Stimulated activated CD4-positive, alpha-beta T cell treated with anti-CD3 and anti-CD28 coated beads, Interleukin-1b, Interleukin-23, amount 100 ng/mL, for 1 hour (primary cell): ENCODE measurements at places on chromosomes 2 and 18.
A peak's percentile ranks its signal among the peaks of the same experiment; 100 is the strongest.

GRCh38 chr2:177052471-177052870 lies 160.1 kb upstream of the HNRNPA3 start:
- no peak for DNase-seq

- DNase-seq, result no peak
These were observed 219.0 kb downstream of the SH3BP4 start for GRCh38 chr2:235170536-235171521.

GRCh38 chr18:32661486-32662299 lies 111.1 kb downstream of the KLHL14 start:
- no peak for DNase-seq

DNA sequence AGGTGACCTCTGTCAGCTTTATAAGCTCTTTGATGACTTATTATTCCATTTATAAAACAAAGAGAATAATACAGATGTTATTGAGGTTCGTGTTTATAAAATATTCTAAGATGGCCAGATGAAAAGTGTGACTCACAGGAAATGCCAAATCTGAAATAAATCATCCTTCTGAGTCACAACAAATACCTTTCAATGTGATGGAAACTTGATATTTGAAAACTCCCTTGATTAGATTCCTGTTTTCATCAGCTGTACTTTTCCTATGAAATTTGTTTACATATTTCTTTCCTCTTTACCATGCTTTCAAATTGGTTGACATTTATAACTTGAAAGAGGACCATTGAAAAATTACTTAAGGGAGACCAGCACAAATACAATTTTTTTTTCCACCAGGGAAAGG lies 30.6 kb upstream of the PPP1R1C start:
- no peak for DNase-seq

- DNase-seq, result no peak
These were observed 106.8 kb upstream of the LYPD6 start for GRCh38 chr2:149223472-149224095.

DNA sequence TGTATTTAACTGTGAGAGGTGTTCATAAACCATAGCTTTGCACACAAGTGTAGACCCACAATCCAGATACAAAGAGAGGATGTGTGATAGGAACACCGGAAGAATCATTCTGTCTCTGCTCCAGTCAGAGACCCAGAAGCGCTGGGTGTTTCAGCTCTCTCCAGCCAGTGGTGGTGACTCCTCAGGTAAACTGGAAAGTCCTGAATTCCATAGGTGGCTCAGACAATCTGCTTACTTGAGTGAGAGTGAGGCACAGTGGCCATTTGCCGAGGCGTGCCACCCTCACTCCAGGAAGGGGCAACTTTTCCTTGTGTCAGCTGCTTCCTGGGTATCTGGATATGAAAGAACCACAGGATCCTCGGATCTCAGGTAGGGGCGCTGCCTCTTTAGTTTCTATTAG lies 171.5 kb downstream of the KCNS3 start:
- DNase-seq, result no peak

GRCh38 chr2:142426064-142426463 lies 295.2 kb upstream of the LRP1B start:
- no peak for DNase-seq

- no peak for DNase-seq
These were observed 62.0 kb downstream of the ASXL2 start for GRCh38 chr2:25816249-25816648.

GRCh38 chr18:13893418-13893760 lies 21.9 kb downstream of the MC2R start:
- DNase-seq, result no peak

DNA sequence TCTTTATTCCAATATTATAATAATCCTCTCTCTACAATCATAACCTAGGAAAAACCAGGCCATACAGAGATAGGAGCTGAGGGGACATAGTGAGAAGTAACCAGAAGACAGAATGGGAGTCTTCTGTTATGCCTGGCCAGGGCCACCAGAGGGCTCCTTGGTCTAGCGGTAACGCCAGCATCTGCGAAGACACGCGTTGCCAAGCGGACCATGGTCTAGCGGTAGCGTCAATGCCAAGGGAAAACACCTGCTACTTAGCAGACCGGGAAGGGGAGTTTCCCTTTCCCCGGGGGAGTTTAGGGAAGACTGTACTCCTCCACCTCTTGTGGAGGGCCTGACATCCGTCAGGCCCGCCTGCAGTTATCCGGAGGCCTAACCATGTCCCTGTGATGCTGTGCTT lies 36.6 kb downstream of the ARL6IP6 start:
- no peak for DNase-seq

DNA sequence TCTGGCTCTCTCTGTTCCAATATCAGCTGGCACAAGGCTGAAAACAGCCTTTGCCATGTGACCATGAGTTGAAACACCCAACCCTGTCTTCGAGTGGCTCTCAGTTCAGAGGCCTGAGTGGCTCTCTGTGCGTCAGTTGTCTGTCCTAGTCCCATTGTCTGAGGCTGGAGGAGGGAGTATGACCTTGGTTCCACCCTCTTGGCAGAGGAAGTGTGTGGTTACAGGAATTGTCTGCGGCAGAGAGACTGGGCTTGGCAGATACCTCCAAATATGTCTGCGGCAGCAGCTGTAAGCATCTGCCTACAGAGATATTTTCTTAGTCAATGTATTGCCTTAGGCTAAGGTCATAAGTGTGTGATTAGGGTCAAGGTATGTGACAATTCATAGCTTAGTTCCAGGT lies 32.6 kb downstream of the CNGA3 start:
- DNase-seq, result no peak

DNA sequence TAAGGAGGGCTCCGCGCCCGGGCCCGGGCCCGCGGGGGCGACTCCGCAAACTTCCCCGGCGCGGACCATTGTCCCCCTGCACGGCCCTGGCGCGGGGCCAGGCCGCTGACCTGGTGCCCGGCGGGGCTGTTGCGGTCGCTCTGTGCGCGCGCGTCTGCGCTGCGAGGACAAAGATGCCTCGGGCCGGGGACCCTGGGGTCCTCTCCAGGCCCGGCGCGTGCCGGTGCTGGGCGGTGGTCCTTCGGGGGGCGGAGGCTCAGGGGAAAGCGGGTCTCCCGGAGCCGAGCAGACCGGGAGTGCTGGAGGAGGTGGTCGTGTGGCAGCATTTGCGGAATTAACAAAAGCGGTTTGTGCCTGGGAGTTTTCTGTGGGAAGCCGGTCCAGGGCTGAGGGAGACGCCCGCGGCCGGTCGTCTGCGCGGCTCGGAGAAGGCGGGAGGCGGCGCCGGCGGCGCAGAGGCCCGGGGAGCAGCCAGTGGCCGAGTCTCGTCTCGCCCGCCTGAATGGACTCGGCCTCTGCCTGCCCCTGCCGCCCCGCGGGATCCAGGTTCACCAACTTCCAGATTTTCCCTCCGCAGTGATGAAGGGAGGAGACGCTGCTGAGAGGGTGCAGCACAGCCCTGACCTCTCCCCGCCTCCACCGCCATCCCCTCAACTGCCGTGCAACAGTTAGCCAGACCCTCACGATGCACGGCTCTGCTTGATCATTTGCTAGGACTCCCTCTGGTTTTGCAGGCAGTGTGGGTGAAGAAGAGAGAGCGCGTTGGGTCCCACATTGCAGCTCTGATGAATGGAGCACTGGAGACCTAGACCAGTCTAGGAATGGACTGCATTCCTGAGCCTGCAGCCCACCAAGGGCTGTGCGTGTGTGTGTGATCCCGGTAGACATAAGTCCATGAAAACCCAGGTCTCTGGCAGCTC lies 705 bp downstream of the EFR3B start:
- DNase-seq, result no peak

GRCh38 chr2:74384051-74384450 lies 3.9 kb upstream of the DCTN1 start:
- no peak for DNase-seq

- no peak for DNase-seq
These were observed 8.7 kb upstream of the SIX3 start for GRCh38 chr2:44932564-44933392.

DNA sequence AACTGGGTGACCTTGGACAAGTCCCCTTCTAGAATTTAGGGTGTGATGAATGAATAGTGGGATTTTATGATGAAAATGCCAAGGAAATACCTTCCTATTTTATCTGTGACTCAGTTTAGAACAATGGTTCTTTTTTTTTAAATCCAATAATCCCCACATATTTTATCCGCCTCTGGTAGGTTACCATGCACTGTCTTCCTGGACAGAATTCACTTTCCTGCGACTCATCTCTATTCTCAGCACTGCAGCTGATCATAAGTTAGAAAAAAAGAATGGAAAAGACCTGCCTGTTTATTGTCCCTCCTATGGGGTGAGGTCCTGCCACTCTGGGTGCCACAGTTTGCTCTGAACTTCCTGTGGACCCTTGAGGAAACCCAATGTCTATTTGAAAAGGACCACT lies 73.1 kb downstream of the IRS1 start:
- DNase-seq, result no peak

GRCh38 chr2:173288561-173288960 lies 66.1 kb upstream of the CDCA7 start:
- DNase-seq, result no peak

DNA sequence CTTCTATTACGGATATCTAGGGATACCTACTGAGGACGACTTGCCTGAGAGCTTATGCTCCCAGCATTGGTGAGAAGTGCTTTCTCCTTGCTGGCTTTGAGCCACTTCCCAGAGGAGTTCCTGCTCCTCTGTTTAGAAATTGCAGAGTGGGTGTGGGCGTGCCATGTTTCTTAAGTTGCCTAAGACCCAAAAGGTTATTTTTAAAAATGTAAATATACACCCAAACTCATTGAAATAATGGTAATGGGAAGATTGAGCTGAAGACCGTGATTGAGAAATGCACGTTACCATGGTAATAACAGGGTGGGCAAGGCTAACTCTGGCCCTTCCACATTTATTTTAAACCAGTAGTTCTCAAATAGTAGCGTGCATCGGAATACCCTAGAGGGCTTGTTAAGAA lies 17.2 kb upstream of the TMEM200C start:
- DNase-seq, result no peak

DNA sequence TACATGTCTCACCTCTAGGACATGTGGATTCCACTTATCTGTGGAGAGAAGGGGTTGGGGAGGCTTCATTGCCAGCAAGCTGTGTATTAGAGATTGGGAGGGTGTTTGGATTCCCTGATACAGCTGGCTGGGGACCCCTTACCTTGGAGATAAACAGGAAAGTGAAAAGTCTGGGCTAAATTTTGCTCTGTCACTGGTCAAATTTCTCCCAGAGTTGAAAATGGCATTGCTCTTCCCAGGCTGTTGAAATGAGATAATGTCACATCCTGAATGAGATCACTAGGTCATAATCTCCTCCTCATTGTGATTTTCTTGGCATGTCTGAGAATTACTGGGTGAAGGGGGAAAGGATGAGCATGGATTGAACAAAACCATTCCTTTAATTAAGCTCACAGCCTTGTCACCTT lies 265.0 kb upstream of the PARD3B start:
- DNase-seq, result no peak

- DNase-seq, result no peak
These were observed 91.7 kb downstream of the GCA start for GRCh38 chr2:162435676-162436075.

DNA sequence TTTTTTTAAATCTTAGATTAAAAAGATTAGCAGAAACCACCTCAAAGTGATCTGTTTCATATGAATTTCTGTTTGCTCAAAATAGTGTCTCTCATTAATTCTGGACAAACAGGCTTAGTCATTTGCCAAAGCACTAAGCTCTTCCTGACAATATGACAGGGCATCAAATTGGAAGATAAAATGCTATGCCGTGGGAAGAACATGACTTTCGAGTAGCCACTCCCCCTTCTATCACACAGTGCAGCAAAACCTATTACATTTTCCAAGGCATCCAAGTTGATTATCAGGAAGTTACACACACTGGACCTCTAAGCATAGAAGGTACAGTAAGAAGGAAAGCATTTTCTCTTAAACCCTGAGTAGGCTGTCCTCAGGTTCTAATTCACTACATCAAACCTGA lies 89.5 kb downstream of the STK39 start:
- no peak for DNase-seq

- DNase-seq, result no peak
These were observed 881.0 kb downstream of the CPS1 start for GRCh38 chr2:211437396-211437795.

DNA sequence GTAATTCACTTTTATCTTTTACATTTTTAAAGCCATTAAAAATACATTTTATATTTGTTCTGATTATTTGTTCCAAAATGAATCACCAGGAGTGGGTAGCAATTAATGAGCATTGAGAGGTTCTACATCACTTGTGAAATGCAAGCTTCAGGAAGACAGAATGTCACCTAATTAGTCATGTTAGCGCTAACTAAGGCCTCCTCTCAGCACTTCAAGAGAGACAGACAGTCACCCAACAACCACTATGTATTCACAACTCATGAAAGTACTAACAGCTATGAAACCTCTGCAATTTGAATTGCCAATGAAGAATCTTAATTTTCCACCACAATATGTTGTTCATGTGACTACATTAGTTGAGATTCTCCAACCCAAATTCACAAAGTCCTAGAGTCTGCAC lies 611.0 kb downstream of the KCNJ3 start:
- no peak for DNase-seq

DNA sequence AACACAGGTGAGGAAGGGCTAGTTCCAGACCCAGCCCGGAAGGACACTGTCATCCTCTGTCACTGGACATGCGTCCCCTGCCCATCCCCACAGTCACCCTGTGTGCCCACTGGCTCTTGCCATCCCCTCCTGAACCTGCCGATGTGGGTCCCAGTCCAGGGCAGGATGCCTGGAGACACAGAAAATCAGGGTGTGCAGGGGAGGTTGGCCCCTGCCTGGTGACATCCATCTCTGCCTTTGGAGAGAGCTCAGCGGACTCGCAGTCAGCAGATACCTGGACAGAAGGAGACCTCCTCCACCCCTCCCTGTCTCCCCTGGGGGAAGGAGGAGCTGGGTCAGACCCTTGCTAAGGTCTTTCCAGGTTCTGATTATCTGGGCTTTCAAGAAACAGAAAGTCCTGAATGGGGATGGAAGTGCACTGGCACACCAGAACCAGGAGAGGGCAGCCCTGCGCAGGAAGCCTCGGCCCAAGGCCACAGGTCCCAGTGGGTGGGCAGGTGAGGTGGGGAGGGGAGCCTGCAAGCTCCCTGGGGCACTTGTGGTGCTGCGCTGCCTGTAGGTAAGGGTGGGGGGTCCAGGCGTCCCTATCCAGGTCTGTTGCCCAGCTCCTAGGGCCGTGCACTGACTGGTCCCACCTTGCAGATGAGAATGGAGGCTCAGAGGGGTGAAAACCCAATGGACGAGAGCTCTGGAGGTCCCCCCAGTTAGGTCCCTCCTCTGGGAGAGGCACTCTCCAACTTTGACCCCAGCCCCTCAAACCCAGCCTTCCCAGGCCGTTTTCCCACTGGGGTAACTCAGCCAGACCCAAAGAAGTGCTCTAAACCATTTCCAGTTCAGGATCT lies 9.7 kb upstream of the OTOS start:
- peak; percentile 6 for DNase-seq

DNA sequence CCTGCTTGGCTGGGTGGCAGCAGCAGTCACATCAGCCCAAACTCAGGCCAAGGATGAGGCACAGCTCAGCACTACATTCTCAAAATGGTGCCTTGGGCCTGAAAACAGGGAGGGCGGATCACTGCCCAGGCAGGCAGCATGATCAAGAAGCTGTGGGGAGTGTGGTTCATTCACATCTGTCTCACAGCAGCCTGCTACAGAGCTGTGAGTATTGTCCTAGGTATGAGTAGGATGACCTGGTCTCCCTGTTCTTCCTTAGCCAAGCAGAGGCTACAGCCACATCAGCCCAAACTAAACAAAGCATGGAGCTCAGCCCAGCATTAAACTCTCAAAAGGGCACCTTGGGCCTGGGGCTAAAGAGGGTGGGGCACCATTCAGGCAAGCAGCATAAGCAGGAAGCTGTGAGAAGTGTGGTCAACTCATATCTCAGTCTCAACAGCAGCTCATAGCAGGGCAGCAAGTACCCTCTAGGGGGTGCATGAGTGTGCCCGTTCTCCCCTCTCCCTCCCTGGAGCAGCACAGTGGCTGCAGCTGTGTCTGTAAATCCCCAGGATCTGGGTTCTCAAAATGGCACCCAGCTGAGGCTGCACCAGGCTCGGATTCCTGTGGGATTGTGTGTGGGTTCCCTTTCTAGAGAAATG lies 139.6 kb downstream of the TRABD2A start:
- DNase-seq, result no peak
